ENCODE measurements at places on chromosomes 13 and 19.

- DNase-seq, result no peak
These were observed 17.8 kb upstream of the EMC10 start for GRCh38 chr19:50458396-50459066.

DNA sequence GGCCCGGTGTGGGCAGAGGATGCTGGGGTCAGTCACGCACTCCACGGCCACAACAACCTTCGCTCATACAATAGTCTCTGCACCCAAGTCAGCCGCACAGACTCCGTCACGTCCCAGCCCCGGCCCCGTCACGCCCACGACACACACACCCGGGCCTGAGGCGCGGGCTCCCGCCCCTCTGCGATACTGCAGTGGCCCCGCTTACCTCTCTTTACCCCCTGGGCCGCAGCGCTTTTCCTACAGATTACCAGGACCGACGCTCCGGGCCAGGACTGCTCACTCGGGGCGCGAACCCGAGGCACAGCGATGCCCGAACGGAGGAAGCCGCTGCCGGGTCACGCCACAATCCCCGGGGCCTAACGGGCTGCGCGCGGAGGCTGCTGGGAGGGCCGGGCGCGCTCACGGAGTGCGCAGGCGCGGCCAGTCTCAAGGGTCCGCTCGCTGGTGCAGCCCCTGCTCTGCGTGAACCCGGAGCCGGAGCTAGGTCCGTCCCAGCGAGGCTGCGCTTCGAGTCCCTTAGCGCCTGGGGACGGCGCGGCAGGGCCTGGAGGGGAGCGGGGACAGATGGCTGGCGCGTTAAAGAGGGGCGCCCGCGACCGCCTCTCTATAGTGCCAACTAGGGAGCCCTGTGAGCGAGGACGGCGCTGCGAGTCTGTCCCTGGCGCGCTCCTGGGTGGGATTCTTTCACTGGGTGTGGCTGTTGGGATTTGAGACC lies at the start of gene ZFP82:
Gene ZFP82 (minus strand): TSS at position 358 of the 715 bp plus-strand sequence. CDS start 8,855 bp downstream, outside the sequence.
- peak; percentile 84 for DNase-seq

GRCh38 chr19:31976775-31977536 lies 368.5 kb upstream of the ZNF507 start:
- DNase-seq, result no peak

- no peak for DNase-seq
These were observed 732 bp upstream of the MAP1S start for GRCh38 chr19:17718550-17718946.

DNA sequence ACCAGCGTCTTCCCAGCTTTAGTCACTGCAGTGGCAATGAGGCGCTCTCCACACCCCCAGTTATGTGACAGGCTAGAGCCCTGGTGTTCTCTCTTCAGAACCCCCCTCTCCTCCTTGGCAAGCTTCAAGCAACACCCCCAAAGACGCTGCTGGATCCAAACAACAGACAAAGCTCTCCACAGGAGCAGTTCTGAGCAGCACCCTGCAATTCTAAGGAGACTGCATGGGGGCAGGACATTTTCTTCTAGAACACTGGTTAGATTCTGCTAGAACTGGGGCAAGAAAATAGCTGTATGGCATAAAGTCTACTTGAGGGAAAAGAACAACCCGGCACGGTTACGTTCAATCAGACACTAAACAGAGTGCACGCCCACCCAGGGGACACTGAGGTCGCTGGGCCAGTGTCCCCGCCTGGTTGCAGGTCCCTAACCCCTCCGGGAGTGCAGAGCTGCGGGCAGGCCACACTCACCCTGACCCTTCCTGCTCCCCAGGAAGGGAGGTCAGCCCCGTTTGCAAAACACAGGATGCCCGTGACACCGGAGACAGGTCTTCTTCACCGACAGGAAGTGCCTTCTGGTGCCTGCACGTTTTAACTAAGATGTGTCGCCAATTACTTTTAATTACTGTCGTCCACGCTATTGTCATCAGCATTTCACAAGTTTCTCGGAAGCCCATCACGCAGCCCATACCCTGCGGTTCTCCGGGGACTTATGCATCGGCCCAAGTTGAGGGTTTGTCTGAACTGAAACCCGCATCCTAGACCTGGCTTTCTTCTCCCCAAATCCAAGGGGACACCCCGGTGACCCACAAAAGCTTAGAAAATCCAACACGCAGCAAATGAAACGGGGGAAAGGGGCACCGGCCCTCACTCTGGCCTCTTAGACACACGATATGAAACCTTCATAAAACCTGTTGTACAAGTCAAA lies 943 bp downstream of the GJB6 start:
- peak; percentile 44 for DNase-seq

GRCh38 chr19:11252665-11253355 lies 9.5 kb downstream of the DOCK6 start:
- DNase-seq, result no peak

DNA sequence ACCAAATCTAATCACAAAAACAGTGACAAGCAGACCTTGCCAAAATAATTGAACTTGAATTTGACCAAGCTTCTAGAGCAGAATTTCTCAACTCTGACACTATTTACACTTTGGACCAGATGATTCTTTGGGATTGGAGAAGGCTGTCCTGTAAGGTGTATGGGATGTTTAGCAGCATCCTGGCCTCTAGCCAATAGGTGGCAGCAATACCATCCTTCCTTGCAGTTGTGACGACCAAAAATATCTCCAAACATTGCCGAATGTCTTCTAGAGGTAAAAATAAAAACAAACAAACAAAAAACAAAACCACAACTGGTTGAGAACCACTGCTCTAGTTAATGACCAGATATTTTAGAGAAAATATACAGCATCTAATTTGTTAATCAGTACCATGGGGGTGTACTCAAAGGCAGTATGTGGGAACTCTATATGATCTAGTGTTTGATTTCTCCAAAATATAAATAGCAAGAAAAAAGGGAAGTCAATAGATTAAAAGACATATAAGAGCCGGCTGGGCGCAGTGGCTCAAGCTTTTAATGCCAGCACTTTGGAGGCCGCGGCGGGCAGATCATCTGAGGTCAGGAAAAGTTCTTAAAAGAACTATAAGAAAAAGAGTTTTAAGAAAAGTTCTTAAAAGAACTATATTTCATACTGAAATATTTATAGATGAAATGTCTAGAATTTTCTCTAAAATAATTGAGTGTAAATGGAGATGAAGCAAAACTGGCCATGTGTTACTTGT lies 60.9 kb upstream of the ZNF527 start:
- peak; percentile 55 for DNase-seq

- DNase-seq, result no peak
These were observed 33.2 kb downstream of the KDM4B start for GRCh38 chr19:5002143-5002542.

- no peak for DNase-seq
These were observed 5.0 kb downstream of the PPP1R37 start for GRCh38 chr19:45097776-45098520.

- no peak for DNase-seq
These were observed 1.9 kb downstream of the PPP1R12C start for GRCh38 chr19:55115446-55116065.

DNA sequence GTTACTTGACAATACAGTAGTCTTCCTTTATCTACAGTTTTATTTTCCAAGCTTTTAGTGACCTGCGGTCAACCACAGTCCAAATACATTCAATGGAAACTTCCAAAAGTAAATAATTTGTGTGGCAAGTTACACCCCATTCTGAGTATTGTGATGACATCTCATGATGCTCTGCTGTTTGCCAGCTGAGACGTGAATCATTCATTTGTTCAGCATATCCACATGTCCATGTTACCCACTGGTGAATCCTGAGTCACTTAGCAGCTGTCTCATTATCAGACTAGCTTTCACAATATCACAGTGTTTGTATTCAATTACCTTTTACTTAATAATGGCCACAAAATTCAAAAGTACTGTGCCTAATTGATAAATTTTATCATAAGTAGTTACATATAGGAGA lies 179.8 kb downstream of the PRR20E start:
- no peak for DNase-seq

DNA sequence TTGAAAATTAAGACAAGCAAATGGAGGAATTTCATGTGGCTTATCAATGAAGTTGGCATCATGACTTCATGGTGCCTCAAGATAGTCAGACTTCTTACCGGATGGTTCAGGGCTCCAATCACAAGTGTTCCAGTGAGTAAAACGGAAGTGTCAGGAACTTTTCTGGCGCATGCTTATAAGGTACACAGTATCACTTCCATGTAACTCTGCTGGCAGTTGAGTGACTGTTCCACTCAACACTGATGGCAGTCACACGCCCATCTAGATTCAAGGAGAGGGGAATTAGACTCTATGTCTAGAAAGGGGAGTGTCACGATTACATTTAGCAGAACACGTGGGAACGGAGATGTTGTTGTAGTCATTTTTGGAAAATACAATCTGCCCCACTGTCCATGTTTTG lies 114.3 kb downstream of the KCTD15 start:
- DNase-seq, result no peak

GRCh38 chr19:28560786-28561185 lies 652.2 kb downstream of the UQCRFS1 start:
- DNase-seq, result no peak

DNA sequence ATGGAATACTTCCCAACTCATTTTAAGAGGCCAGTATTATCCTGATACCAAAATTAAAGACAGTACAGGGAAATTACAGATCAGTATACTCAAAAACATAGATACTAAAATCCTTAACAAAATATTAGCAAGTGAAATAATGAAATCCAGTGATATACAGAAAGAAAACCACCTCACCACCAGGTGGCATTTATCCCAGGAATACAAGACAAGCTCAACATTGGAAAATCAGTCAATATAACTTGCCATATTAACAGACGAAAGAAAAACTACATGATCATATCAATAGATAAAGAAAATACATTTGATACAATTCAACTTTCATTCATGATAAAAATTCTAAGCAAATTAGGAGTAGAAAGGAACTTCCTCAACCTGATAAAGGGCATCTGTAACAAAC lies 6.7 kb upstream of the GNA15 start:
- peak; percentile 53 for DNase-seq

- no peak for DNase-seq
These were observed 1.8 kb upstream of the KCTD15 start for GRCh38 chr19:33794683-33795369.

GRCh38 chr19:289651-290371 lies 1.4 kb downstream of the PLPP2 start:
- peak; percentile 40 for DNase-seq

- DNase-seq, result no peak
These were observed 3.1 kb downstream of the CDX2 start for GRCh38 chr13:27965740-27966640.

DNA sequence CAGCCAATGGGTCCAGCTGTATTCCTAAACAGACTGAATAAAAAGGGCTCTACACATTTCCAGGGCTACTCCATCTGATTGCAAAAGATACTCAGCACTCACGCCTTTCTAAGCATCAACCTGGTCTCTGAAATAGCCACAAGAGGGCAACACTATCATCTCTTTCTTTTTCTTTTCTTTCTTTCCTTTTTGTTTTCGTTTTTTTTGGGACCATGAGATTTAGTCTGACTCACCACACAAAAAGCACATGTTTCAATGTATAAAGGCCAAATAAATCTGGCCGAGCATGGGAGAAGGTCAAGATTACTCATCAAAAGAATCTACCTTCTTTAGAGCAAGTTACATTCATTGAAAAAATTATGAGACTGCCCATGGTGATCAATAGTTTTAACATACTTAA lies 805.6 kb upstream of the ARGLU1 start:
- DNase-seq, result peak; percentile 2

DNA sequence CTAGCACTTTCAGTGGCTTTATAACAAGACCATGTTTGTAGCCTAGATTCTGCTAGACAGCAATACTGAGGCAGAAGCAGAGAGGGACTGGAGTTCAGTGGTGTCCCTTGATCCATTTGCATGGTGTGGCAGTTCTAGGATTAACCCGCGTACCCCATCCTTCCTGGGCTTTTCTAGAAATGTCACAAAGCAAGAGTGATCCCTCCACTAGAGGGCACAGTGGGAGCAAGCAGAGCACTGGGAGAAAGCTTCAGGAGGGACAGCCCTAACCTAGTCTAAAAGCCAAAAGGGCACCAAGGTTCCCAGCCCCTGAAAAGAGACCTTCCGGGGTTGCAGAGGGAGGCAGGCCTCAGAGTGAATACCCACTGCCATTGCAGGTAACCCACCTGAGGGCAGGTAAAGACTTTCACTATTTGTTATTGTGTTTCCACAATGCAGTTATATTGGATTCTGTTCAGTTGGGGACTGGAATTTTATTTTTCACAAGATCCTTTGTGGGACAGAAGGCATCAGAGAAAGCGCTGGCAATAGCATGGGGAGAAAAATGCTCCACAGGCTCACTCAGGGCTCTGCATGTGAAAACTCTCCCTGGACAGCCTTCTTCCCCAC lies 170.6 kb downstream of the FLT1 start:
- peak; percentile 80 for DNase-seq

DNA sequence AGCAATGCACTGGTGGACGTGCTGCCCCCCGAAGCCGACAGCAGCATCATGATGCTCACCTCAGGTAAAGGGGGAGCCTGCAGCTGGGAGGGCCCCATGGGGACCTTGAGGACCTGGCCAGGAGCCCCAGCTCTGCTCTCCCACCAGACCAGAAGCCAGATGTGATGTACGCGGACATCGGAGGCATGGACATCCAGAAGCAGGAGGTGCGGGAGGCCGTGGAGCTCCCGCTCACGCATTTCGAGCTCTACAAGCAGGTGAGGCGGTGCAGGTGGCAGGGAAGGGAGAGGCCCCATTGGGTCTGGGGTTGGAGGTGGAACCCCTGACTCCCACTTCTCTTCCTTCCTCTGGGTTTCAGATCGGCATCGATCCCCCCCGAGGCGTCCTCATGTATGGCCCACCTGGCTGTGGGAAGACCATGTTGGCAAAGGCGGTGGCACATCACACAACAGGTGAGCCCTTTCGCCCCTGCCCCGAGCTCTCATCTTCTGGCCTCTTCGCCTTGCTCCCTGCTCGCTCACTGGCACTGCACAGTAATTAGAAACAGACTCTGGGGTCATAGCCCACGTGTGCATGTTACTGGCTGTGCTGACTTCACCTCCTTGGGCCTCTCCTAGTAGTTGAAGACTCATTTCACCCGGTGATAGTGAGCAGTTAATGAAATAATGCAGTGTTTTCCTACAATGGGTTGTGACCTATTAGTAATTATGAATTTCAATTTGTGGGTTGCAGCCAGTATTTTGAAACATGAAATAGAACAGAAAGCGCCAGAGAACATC lies 3.6 kb downstream of the PSMC4 start:
- no peak for DNase-seq
